ENCODE measurements at places on chromosomes 1 and 21.

- DNase-seq = no peak
Observed at GRCh38 chr1:76317299-76317900, 242.9 kb downstream of the ST6GALNAC3 start.

DNA sequence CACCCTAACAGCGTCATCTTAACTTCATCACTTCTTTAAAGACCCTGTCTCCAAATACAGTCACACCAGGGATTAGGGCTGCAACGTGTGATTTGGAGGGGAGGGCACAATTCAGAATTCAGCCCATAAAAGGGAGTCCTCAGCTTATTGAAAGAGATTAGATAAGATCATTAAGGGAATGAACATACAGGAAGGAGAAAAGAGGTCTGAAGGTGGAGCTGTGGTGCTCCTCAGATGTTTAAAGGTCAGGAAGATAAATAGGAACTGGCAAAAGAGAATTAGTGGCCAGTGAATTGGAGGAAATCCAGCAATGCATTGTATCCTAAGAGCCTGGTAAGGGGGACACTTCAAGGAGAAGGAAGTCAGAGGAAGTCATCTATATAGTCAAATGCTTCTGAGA is 113.5 kb downstream of the PROX1 start:
- DNase-seq = no peak

DNA sequence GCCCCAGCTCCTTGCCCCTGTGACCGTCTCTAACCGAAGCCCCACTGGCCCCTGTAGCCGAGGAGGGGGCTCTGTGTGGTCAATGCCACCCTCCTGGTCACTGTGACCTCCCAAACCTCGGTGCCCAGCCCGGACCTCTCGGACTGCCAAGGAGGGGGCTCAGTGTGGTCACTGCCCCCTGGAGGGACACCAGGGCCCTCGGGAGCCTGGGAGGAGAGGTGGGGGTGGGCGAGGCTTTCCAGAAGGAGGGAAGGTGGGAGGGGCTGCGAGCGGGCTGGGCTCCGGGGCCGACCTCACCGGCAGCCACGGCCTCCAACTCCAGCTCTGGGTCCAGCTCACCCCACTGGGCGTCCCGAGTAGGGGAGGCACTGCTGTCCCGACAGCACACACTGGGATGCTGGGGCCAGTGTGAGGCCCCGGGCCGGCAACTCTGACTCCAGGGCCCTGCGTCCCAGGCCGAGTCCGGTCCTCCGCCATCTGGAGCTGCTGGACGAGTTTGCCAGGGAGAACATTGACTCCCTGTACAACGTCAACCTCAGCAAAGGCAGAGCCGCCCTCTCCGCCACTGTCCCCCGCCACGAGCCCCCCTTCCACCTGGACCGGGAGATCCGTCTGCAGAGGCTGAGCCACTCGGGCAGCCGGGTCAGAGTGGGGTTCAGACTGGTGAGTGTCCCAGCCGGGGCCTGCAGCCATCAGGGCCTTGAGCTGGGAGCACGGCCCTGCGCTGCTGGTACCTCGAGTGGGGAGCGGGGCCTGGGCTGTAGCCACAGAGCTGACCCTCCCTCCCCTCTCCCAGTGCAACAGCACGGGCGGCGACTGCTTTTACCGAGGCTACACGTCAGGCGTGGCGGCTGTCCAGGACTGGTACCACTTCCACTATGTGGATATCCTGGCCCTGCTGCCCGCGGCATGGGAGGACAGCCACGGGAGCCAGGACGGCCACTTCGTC is 6.4 kb downstream of the SCNN1D start:
- DNase-seq = no peak

GRCh38 chr21:28663111-28663693 is 329.5 kb downstream of the LTN1 start:
- DNase-seq = no peak

DNA sequence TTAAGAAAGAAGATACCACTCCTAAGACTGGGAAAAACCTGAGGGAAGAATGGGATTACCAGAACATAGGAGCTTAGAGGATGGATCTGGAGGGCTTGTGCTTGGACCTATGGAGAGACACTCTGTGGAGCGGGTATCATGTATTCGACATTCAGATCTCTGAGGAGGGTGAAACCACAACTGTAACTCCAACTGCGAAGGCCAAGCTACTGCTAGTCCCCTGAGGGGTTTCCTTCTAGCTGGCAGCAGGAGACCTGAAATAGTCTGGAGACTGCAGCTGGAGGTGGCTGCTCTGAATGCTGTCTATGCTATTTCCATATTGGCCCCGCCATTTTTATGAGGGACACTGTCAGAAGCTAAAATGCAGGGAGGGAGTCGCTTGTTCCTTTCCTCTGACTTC is 462.3 kb downstream of the PTPRC start:
- DNase-seq = no peak

- DNase-seq = no peak
Observed at GRCh38 chr1:35178295-35178695, 14.7 kb downstream of the SFPQ start.

GRCh38 chr1:79595931-79596330 is 589.4 kb upstream of the ADGRL4 start:
- DNase-seq = no peak

DNA sequence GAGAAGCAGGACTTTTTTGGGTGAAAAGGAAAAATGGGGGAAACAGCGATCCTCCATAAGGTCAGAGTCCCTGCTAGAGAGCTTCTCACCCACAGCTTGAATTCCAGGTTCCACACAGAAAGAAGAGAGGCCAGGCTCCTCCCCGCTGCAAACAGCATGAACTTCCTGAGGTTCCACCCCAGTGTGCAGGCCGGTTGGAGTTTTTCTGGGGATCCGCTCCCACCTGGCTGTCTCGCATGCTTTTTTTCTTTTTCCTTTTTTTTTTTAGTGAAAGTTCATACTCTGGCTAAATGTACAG is 595.1 kb upstream of the ZP4 start:
- DNase-seq = no peak
